GM23248 (cell line): ENCODE measurements at places on chromosomes 3 and 15. TPM values are rescaled to one million over a fixed set of nuclear protein-coding genes. Genes with fewer than 3 reads are reported as not detected.

DNA sequence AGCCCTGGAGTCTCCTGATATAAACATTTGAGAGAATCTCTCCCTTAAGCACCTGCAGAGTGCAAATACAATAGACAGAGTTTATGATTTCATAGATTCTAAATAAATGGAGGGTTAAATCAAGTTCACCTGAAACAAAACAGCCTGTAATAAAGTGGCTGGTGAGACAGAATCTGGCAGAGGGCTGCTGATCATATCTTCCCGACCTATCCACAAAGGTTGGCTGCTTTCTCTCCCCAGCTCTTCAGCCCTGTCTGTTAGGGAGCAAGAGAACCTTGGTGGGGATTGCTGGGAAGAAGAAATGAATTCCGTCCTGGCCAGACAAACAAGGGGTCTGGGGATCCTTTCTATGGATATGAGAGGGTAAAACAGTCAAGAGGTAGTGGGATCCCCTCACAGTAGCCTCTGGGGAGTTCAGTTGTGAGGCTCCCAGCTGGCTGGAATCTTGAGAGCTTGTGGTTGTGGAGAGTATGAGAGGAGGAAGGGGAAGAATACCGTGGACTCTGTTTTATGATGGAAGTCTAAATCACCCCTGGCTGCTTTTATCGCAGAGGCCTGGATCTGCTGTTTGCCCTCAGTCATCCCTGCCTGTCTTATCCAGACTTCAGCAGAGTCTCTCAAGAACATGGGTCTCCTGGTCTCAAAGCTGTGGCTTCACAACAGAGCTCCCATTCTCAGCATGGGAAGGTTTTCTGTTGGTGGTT is 451.3 kb downstream of the NTRK3 start:
- no peak for DNase-seq

- DNase-seq: no peak
Measured at GRCh38 chr3:100760377-100760776, 51.1 kb downstream of the TFG start.

The PRICKLE2 gene
- 19.6 and 24.8 TPM in 2 replicates for total RNA-seq

The TM4SF4 gene
- total RNA-seq: 0.97 TPM in 1 of 2 replicates, not detected in the other

The GOLGA8Q gene
- total RNA-seq: 0.76 TPM in 1 of 2 replicates, not detected in the other
